Mesenteric fat pad (tissue), 1 donor: ENCODE measurements at places on chromosomes 6 and 20.

GRCh38 chr6:104418125-104418524, 441.6 kb downstream of the HACE1 start:
- no peak for DNase-seq

DNA sequence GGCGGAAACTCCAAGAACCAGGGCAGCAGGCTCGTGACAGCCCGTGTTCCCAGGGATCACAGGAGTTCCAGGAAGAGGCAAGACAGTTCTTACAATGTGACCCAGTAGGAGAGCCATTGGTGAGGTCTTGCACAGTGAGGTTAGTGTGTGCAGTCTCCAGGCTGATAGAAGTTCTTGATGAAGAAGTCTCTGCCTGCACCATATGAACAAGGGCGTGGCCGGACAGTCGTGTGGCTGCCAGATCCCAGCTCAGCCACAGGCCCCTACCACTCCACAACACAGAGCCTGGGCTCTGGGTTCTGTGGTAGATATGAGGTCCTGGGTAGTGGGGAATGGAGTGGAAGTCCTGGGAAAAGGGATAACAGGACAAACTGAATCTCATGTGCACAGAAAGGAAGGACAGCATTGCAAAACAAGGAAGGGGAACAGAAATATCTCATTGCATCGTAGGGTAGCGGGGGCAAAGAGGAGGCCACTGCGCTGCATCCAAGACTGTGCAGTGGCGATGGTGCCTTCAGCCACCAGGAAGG, 65.2 kb downstream of the STX11 start:
- DNase-seq = no peak

GRCh38 chr6:99434702-99435530, 9.8 kb upstream of the PNISR start:
- no peak for DNase-seq

GRCh38 chr20:29079769-29080690, 2177.4 kb upstream of the DEFB115 start:
- DNase-seq = no peak

- no peak for DNase-seq
Measured at GRCh38 chr6:138588805-138589434, 89.6 kb upstream of the NHSL1 start.

DNA sequence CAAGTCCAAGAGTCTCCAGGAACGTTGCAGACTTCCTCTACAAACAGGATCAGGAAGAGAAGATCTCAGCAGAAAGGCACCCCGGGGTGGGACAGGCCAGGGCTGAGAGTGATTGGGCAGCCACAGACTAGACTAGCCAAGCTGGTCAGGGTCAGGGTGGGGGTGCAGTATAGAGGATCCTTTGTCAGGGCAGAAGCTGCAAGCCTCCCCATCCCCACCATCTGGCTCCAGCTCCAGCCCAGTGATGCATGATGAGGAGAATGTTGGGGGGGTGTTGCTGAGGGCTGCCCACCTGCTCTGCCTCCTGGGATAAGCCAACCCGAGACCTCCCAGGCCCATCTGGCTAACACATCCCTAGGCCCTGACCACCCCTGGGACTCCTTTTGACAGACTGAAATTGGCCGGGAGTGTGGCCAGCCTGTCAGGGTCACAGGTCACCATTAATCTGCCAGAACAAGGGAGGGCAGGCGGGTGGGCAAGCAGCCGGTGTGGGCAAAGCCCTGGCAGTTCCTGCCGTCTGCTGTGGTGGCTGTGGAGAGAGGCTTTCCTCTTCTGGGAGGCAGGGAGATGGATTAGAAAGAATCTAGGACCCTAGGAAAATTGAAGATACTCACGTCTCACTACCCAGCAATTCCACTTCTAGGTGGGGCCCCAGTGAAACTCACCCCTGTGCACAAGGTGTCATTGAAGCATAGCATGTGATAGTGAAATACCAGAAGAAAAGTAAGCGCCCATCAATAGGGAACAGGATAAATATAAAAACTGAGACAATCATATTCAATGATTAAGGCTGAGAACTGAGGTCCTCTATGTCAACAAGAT, 22.1 kb upstream of the SNTA1 start:
- no peak for DNase-seq

DNA sequence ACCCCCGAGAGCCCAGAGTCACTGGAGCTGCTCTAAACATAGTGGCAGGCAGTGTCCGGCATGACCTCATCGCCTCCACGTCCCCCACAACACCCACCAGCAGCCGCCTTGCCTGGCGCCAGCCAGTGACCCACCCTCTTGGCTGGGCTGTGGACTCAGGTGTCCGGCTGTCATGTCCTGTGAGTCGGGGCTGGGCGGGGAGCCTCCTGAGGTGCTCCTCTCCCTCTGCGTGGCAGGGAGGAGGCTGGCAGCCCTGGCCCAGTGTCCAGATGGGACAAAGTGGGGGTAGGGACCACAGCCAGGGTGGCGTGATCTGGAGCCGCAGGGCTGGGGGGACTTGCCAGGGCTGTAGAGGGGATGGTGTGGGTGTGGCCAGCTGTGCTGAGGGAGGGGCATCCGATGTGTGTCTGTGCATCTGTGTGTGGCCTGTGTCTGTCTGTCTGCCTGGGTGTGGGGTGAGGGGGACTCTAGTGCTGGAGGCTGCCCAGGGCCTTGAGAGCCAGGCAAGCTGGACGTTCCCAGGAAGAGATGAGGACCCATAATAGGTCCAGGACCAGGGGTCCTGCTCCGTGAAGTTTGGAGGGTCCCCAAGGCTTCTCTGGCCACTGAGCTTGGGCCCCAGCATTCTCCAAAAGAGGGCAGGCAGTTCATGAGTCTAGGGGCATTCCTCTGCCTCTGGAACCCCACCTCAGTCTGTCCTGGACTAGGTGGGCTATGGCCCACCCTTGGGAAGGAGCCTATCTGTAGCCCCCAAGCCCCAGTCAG, 2.3 kb upstream of the SOX18 start:
- no peak for DNase-seq

DNA sequence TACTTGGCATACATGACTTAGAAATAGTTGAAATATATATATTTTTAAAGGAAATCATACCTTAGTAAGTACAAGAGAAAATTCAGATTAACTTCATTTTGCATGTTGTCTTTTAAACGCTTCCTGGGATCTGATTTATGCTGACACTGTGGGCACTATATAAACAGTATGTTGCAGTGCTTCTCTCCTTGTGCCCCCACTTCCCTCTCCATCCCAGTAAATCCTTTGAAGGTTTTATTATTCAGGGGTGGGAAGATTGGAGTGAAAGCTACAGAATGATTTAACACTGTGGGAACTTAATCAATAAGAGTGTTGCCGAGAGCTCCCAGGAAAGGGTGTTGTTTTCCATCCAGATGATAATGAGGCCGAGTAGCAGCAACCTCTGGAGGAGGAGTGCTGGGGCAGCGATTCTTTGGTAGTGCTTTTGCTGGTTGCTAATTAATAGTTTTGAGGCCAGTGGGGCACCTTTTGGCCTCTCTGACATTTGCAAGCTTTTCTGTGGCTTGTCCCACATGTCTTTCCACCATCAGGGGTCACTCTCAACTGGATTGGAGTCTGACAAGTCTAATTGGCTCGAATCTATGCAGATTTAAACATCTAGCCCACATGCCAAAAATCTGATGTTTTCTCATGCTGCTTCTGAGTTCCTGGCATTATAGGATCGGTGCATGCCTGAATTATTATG, 183.0 kb upstream of the MMS22L start:
- no peak for DNase-seq

DNA sequence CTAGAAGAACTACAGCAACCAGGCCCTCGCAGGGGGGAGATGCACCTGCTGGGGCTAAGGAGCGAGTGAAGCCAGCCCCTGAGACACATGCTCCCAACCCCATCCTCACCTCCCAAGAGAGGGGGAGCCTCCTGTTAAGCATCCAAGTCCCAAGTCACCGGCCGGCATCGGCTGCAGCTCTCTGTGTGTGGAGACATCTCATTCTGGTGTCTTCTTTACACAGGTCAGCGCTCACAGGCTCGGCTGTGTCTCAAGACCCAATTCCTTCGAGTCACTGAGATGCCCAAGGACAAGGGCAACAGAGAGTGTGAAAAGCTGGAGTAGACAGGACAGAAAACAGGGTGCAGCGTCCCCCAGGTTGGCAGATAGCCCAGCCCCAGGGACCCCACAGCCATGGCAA, 21.1 kb upstream of the MRGBP start:
- no peak for DNase-seq

- DNase-seq = no peak
Measured at GRCh38 chr6:12328701-12329100, 38.5 kb downstream of the EDN1 start.

- DNase-seq = no peak
Measured at GRCh38 chr20:37190354-37191112, 11.2 kb upstream of the MROH8 start.

- DNase-seq = no peak
Measured at GRCh38 chr20:60630609-60631008, 621.5 kb upstream of the CDH4 start.

DNA sequence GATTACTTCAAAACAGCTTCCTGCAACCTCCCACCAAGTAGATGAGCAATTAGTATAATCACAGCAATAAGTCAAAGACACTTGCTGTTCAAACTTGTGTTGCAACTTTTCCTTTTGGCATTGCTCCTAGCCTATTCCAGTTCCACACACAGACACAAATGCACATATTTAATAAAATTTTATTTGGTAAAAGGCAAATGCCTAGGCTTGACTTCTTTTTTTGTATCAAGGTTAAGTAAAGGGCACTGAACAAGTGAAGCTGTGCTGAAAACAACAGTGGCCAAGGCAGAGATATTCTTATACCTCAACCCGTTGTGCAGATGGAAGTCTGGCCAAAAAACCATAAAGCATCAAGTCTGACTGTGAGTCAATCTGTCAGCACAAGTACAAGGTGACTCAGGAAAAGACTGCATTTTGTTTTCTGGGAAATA, 708.4 kb upstream of the CITED2 start:
- no peak for DNase-seq

- DNase-seq = no peak
Measured at GRCh38 chr6:126803769-126804168, 314.7 kb upstream of the RSPO3 start.

DNA sequence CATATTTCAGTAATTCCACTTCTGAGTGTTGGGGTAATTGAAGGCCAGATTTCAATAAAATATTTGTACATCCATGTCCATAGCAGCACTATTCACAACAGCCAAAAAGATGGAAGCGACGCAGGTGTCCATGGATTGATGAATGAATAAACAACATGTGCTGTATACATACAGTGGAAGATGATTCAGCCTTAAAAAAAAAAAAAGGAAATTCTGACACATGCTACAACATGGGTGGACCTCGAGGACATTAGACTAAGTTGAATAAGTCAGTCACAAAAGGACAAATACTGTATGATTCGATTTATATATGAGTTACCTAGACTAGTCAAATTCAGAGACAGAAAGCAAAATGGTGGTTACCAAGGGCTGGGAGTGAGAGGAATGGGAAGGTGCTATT, 57.2 kb downstream of the TRAM2 start:
- no peak for DNase-seq

- DNase-seq = no peak
Measured at GRCh38 chr6:93341900-93342613, 77.3 kb downstream of the EPHA7 start.

DNA sequence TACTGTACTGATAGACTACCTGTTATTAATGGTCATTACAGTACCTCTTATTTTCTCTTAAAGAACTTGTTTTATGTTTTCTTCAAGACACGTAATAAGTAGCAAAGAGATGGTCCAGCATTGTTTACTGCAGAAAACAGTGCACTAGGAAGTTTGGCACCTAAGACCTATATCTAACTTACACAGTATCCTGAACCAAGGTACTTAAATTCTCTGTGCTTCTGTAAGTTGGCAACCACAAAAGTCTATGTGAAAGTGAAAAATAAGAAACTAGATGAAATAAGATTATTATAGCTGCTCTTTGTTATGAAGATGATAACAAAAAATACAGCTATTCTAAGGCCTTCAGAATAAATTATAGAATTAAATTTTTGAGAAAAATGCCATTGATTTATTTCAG, 411.7 kb upstream of the SOX4 start:
- no peak for DNase-seq

DNA sequence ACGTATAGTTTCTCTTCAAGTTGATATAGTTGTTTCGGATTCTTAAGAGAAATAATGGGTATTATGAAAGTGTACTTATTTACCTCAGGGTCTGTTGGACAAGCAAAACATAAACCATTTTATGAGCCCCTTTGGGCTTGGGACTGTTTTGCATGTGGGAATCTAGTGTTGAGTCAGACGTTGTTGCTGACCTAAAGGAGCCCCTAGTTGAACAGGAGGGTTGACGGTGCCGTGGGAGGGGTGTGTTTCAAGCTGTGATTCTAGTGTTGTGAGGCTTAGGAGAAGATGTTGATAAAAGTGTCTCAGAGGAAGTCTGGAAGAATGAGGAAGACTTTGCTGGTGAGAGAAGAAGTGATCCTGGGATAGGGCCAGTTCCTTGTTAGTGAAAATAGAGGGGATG, 140.0 kb downstream of the ARID1B start:
- DNase-seq = no peak
